ENCODE measurements at places on chromosomes 1 and 21. TPM values are rescaled to one million over a fixed set of nuclear protein-coding genes. Genes with fewer than 3 reads are reported as not detected.

GRCh38 chr1:66154394-66154793 is 361.7 kb downstream of the PDE4B start:
- no peak for DNase-seq

GRCh38 chr1:28139025-28139712 is 37.3 kb downstream of the PTAFR start:
- DNase-seq = no peak

DNA sequence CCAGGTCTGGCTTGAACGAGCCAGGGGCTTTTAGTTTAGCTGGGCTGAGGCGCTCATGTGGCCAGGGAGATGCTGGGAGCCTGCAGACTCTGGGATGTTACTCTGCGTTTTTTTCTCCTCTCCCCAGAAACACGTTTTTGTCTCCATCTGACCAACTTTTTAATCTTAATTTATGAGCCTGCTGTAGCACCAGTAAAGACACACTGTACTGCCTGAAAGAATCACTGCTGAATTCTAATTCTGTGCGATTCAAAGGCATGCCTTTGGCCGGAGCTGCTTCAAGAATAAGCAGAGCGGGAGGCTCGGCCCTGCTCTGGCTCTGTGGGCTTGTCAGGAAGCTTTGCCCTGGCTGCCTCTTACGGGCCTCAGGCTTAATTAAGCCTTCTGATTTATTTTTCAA is 129.5 kb downstream of the CAMTA1 start:
- DNase-seq = no peak

DNA sequence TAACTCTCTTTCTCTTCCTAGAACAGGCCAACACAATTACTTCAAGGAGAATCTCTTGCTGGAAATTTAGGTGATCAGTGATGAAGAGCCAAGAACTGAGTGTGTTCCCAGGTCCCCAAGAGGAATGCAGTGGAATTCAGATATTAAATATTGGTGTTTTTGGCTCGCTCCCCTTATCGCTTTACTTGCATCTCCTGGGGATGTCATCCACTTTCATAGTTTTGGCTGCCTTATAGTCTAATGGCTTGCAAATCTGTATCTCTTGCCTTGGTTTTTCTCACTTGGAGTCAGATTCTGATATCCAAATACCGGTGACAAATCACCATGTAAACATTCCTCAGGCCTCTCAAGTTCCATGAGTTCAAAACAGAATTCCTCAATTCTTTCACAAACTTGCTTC is 151.0 kb upstream of the C1orf87 start:
- no peak for DNase-seq

GRCh38 chr1:93435443-93435842 is 12.5 kb upstream of the FNBP1L start:
- no peak for DNase-seq

- no peak for DNase-seq
Measured at GRCh38 chr1:151367658-151368392, 4.7 kb downstream of the SELENBP1 start.

GRCh38 chr1:220878191-220879075 is 810 bp upstream of the HLX start:
- DNase-seq = no peak

- DNase-seq = no peak
Measured at GRCh38 chr1:149848340-149849110, 50.8 kb upstream of the BOLA1 start.

DNA sequence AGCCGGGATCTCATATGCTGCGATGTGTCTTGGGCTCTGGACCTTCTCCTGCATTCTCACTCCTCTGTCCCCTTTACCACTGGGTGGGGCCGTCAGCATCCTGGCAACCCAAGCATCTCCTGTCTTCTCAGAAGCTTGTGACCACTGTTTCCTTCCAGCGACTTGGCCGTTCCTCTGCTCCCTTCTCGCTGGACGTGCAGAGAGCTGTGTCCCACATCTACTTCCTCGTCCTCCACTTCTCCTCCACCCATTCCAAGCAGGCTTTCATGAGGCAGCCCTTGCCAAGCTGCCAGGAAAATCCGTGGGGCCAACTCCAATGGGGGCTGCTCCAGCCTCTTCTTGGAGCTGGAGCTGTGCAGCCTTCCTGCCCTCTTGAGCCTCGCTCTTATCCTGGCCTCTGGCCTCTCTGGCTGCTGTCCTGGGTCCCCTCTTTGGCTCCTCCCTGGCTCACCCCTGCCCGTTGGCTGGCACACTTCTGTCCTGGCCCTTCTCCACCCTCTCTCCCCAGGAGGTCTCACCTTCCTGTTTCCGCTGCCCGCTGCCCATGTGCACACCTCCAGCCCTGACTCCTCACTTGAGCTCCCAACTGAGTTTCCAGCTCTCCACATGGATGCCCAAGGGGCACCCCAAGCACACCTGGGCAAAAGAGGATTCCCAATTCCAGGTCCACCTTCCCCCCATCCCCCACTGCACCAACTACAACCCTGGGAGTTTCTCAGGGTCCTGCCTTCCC is 8.7 kb downstream of the FAM131C start:
- DNase-seq = no peak

DNA sequence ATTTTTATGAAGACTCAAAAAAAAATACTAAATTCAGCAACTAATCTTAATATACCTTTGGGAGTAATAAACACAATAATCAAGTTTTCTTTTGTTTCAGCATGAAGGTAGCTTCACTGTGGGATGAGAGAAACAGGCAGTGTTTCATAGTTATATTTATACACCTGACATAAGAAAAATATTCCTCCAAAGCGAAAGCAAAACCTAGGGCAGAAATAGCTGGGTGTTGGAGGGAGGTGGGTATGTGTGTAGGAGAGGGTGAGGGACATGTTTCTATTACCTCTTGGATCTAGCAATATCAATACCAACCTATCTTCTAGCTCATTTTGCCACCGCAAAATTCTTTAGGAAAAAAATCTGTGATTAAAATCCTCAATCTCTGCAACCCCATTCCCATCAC is 24.9 kb upstream of the MAN1A2 start:
- no peak for DNase-seq

DNA sequence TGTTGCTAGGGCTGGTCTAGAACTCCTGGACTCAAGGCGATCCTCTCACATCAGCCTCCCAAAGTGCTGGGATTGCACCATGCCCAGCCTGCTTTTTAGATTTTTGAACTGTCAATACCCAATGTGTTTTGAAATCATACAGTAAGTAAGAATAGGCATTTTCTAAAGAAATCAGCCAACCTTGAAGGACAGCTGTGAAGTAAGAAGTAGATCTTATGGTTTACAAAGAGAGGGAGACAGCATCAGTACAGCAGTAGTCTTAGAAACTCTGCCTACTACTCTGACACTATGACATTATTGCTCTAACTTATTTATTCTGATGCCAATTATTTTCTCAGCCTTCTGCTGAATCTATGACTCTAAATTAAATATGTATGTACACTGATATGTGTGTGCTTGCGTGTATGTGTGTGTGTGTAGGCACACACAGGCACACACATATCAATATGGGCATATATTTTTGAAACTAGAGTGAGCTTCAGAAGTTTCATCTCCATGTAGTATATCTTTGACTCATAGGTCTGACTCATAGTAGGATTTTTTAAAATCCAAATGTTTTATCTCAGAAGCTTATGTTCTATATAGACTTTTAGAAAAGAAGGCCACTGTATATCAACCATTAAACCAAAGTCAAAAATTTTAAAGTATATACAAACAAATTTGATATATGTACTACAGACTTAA is 140.4 kb downstream of the COL24A1 start:
- DNase-seq = no peak

DNA sequence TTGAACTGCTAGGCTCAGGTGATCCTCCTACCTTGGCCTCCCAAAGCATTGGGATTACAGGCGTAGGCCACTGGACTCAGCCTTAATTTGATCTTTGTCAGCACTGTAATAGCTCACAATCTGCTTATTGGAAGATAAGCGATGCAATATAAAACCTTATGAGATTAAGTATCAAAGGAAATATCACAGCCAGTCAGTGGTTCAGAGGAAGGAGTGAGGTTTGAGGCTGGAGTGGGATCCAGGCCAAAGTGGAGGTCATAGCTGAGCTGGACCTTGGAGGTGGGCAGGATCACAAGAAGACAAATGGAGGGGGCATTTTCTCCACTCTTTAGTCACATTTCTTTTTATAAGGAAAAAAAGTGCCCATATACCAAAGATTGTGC is 228.5 kb downstream of the RHOU start:
- DNase-seq = no peak

DNA sequence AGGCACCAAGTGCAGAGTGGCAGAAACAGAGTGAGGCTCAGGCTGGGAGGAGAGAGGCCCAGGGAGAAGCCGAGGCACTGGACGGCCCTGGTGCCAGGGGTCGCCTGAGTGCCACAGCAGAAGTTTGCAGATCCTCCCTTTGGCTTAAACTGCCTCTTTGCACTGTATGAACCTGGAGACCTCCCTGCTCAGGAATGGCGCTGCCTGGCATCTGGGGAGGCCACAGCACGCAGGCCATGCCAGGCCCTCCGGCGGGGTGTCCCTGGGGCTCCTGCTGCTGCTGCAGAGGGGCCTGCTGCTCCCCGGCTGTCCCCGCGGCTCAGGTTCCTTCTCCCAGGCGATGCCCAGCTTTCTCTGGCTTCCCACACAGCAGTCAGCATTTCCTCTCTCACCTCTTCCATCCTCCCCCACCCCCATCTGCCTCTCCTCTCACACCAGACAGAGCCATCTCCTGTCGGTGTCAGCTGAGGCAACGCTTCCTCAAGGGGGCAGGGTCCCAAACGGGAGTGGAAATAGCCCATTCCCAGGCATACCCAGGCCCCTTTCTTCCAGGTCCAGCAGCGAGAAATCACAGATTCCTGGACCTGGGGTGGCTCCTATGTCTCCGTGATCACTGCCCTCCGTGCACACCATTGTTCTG is 35.2 kb downstream of the SYT6 start:
- DNase-seq = no peak

DNA sequence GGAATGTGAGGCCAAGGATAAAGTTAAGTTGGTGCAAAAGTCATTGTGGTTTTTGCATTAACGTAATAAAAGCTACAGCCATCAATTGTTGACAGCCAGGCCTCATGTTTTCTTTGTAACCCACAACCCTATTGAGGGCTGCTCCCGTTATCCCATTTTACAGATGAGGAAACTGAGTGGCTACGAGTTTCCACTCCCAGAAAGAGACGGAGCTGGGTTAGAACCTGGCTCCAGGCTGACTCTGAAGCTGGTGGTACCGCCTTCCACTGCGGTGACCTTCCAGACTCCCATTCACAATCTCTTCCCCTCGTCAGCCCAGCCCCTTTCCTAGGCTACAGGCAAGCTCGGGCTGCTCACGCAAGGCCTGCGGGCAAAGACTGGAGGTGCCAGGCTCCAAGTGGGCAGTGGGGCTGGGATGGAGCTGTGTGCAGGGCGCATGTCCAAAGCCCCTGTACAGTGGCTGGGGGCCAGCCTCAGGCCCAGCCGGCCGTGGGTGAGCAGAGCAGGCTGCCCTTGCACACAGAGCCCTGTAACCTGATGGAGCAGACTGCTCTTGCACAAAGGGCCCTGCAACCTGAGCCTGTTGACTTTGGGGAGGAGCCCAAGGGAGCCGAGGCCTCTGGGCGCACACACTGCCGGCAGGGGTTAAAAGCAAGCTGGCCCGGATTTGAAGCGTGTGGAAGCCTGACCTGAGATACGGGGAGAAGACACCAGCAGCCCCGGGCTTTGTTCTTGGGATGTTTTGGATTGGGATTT is 97.4 kb upstream of the TMPRSS2 start:
- DNase-seq = no peak

DNA sequence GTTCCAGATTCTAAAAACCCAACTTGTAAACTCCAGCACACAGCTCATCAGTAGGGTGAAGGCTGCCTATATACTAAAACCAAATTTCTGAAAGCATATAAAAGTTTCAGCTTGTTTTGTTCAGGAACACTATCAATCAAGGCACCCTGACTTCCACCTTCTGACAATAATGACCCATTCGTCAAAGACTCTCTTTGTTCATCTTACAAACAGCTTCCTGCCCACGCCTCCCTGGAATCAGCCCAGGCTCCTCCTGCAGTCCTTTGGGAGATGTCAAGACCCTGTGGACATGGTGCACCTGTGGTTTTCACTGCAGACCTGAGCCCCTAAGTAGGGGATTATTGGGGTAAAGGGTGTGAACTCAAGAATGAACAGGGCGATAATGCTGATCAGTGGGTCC is 178.9 kb upstream of the CAMK1G start:
- DNase-seq = no peak

GRCh38 chr1:231757101-231757404 is 130.5 kb downstream of the DISC1 start:
- DNase-seq = no peak

GRCh38 chr21:46024141-46024540 is 42.6 kb downstream of the COL6A1 start:
- DNase-seq = no peak

GRCh38 chr1:150164779-150165178 is 15.1 kb downstream of the PLEKHO1 start:
- DNase-seq = no peak

GRCh38 chr1:166182281-166182680 is 15.5 kb upstream of the FAM78B start:
- DNase-seq = no peak

- DNase-seq = no peak
Measured at GRCh38 chr1:159945483-159946241, at the start of gene IGSF9. Gene IGSF9 (minus strand): TSS chr1:159945613. CDS start chr1:159943454, 2,159 bp downstream.

ACAP3 gene
- total RNA-seq = 73.8 TPM

F13B gene
- not detected for total RNA-seq

RNU11 gene
- not detected for total RNA-seq

FALEC gene
- total RNA-seq = not detected

RNASEL gene
- total RNA-seq = 4.2 TPM

LHX8 gene
- not detected for total RNA-seq

CCDC17 gene
- 2.4 TPM for total RNA-seq

FABP3 gene
- 27.1 TPM for total RNA-seq

KCNE1 gene
- 0.44 TPM for total RNA-seq

CAPN9 gene
- total RNA-seq = not detected

GJA8 gene
- not detected for total RNA-seq

KLHL20 gene
- total RNA-seq = 27.8 TPM

C1QA gene
- total RNA-seq = not detected

RNU1-1 gene
- 2,650 TPM for total RNA-seq

AMY1B gene
- not detected for total RNA-seq

DIPK1A gene
- total RNA-seq = 6.7 TPM

SOX13 gene
- 12.5 TPM for total RNA-seq

MATN1 gene
- total RNA-seq = 0.39 TPM

PKN2 gene
- 46.8 TPM for total RNA-seq

MPL gene
- total RNA-seq = not detected

FCMR gene
- not detected for total RNA-seq

Measured in osteocyte (in vitro differentiated cells).